ELR (cell line): ENCODE measurements at places on chromosomes 1 and 21.

GRCh38 chr1:51620470-51620869, 3.6 kb downstream of the OSBPL9 start:
- no peak for DNase-seq

DNA sequence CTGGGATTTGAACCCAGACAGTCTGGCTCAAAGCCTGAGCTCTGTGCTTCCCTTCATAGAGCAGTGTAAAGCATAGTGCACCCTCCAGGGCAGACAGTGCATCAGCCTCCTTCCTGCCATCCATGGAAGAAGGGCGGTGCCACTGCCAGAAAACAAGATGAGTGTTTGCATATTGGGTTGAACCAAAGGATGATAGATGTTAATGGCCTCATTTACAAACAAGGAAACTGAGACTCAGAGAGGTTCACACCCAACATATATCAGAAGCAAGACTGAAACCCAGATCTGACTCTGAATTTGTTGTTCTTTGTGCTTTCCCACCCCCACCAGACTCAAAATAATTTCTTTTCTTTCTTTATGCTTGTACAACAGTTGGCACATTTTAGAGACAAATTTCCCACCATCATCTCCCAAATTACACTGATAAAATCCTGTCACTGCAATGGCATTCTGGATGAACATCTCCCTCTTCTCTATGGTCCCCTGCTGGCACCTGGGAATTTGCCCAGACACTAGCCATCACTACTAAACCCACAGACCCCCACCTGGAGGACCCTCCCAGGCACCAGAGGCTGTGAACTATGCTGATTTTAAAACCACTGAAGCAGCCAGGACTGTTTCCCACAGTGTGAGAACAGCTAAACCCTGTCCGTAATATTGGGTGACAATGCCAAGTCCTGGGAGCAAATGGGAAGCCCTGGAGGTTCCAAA, 45.4 kb upstream of the MPZL1 start:
- no peak for DNase-seq

GRCh38 chr1:225944951-225945350, 3.9 kb upstream of the LEFTY2 start:
- no peak for DNase-seq

DNA sequence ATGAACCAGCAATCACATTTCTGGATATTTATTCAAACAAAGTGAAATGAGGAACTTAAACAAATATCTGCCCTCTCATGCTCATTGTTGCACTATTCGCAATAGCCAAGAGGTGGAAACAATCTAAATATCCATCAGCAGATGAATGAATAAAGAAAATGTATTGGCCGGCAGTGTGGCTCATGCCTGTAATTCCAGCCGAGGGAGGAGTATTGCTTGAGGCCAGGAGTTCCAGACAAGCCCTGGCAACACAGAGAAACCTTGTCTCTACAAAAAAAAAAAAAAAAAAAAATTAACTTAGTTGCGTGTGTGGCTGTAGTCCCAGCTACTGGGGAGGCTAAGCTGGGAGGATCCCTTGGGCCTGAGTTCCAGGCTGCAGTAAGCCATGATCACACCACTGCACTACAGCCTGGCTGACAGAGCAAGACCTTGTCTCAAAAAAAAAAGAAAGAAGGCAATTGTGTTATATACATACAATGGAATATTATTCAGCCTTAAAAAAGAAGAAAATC, 191.4 kb downstream of the AKT3 start:
- DNase-seq = no peak

DNA sequence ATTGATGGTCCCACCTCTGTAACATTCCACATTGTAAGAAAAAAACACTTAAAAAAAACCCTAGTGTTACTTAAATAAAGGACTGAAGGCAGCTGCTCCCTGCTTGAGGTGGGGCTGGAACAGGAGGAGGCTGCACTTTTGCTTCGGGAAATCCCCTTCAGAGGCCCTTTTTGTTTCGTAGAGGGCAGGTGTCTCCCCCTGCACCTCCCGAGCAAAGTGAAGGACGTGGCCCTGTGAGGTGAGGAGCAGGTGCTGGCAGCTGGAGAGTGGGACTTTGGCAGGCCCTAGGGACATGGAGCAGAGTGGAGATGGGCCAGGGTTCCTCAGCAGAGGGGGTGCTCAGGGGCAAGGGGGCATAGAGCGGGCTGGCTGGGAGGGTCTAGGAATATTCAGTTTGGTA, 33.4 kb upstream of the WNT4 start:
- no peak for DNase-seq

GRCh38 chr1:109910963-109911798, 532 bp downstream of the CSF1 start:
- no peak for DNase-seq

GRCh38 chr1:97989094-97989680, 68.4 kb upstream of the DPYD start:
- DNase-seq = peak; percentile 77
